SK-MEL-5 (cell line): ENCODE measurements at places on chromosomes 16 and 17.

- no peak for DNase-seq
Measured at GRCh38 chr17:38550661-38551060, 55.1 kb downstream of the SRCIN1 start.

DNA sequence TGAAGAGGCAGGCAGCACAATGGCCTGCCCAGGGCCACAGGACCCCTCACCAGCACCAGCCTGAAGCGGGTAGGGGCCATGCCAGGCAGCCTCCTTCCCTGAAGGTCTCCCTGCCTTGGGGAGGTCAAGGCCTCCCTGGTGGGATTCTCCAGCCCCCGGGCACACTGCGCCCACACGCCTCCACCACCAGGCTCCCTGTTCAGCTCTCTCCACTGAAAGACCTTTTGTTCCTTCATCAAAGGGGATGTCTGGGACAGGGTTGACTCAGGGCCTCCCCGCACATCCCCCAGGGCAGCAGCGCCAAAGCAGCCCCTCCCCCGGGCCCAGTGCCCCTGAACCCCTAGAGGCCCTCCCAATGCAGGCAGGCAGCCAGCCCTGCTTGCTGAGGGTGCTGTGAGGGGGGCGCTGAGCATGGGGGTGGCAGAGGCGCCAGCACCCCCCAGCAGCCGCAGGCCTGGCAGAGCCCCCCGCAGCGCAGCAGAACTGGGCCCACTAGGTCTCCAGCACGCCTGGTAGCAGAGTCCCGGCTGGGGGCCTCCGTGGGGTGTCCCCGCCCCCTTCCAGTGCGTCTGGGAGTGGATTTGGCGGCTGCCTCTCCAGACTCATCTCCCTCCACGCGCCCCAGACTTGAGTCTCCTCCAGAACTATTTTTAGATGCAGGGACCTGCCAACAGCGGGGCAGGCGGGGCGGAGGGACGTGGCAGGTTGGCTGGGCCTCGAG lies 13.1 kb downstream of the BCAR1 start:
- DNase-seq = peak; percentile 50

- no peak for DNase-seq
Measured at GRCh38 chr17:34222722-34223497, 32.2 kb upstream of the CCL2 start.

- no peak for DNase-seq
Measured at GRCh38 chr16:49419006-49419405, 45.4 kb downstream of the C16orf78 start.

DNA sequence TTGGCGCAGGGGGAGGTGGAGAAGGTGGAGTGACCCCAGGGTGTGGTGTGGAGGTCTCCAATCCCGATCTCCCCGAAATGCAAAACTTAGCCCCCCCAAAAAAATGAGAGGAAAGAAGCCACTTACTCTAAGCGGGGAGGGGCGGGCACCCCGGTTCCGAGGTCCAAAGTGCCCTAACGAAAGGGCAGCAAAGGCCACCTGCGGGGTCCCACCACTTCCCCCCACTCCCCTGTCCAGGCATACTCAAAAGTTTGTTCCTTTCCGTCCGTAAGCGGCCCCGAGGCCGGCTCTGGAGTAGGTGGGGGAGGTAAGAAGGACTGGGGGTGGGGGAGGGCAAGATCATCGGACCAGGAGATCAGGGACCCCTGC lies 1.1 kb downstream of the TOX3 start:
- no peak for DNase-seq

DNA sequence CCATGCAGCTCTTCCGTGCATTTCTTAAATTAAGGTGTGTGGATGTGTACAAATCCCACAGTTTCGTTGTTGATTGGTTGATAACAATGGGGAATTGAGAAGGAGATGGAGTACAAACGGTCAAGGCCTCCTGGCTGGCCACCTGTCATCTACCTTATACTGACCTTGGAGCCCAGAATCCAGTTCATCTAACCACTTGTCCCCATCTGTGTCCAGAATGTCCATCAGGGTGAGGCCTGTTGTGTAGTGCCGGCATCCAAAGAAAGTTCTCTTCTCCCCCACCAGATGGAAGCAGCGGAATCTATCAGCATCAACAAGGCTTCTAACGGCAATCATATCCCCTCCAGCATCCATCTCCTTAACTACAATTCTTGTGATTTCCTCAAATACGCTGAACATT lies 1.5 kb downstream of the GSDMB start:
- DNase-seq = peak; percentile 42

DNA sequence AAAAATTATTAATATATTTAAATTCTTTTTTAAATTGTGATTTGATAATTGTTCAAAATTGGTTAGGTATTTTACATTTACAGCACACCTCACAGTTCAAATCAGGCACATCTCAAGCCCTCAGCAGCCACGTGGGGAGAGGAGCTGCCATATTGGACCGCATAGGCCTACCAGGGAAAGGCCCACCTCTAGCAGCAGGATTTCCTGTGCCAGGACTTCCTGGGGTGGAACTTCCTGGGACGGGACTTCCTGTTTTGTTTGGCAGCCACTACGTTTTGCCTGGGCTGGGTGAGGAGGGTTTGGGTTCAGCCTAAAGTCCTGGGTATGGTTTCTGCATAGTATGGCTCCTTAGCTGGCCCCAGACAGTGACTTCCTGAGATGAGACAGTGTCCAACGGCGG lies 298.5 kb upstream of the FOXF1 start:
- peak; percentile 1 for DNase-seq

- no peak for DNase-seq
Measured at GRCh38 chr17:10208604-10209193, 10.3 kb upstream of the GAS7 start.

DNA sequence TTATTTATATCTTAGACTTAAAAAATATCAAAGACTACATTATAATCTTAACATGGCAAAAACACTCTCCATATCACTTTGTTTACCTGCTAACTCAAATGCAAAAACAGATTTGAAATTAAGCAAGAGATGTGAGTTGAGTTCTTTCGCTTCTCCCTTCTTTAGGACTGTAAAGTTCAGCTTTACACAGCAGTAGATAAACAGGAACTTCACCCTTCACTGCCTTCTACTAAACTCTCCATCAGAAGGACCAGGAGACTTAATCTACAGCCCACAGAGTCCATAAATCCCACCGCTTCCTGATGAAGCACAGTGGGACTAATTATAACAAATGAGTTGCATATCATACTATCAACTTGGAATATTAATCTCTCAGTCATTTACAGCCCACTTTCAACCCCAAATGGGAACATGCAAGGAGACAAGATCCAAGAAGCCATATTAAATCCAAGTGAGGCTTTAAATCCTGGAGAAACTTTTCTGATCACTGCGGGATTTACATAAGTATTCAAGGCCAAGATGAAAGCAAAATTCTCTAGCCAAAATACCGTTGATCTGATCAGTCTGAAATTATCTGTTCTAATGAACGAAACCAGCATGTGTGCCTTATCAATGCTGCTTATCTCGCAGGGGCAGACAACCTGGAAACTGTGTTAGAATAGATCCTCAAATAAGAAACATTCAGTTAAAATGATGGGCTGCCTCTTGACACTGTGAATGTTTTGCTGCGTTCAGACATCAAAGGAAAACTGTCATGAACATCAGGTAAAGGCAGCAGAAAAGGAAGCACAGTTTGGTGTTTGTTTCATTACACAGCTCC lies 1.6 kb downstream of the AMFR start:
- DNase-seq = no peak

- no peak for DNase-seq
Measured at GRCh38 chr16:88930716-88931115, 46.3 kb downstream of the CBFA2T3 start.

- DNase-seq = no peak
Measured at GRCh38 chr17:77723909-77724875, 234.3 kb upstream of the TNRC6C start.

DNA sequence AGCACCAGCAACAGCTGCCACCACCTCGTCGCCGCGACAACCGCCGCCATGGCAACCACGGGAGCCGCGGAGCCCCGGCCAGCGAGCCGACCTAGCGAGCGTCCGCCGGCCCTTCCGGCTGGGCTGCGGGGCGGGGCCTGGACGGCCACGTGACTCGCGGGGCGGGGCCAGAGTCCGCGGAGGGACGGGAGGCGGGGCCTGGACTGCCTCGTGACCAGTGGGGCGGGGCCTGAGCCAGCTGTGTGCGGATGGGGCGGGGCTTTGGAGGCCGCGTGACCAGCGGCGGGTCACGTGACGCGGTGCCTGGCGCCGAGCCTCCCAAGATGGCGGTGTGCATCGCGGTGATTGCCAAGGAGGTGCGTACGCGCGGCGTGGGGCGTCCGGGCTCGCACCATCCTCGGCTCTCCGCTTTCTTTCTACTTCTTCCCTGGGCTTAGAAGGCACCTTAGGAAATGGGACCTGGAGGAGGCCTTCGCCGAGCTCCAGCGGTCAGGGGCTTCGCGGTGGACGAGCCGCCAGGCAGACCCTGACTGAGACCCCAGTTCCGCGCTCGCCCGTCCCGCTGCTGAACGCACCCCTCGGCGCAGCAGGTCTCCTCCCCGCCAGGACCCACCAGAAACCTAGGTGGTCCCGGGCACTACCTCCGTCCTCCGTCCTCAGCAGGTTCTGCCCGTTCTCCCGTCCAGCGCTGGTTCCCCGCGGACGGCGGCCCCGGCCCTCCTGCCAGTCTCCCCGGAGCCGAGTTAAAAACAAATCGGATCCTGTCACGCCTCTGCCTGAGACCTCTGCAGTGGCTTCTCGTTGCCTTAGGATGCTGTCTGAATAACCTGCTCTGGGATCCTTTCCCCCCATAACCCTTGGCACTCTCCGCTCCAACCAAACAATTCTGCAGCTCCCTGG lies at the start of the genes GALNS and TRAPPC2L:
GALNS (minus strand) TSS at position 120 of the 900 bp plus-strand sequence; CDS start at position 50, 70 bp downstream.
TRAPPC2L (plus strand) TSS at position 300 of the 900 bp plus-strand sequence; CDS start at position 324, 24 bp downstream.
- peak; percentile 90 for DNase-seq

GRCh38 chr16:72884037-72884436 lies 163.9 kb downstream of the ZFHX3 start:
- no peak for DNase-seq

DNA sequence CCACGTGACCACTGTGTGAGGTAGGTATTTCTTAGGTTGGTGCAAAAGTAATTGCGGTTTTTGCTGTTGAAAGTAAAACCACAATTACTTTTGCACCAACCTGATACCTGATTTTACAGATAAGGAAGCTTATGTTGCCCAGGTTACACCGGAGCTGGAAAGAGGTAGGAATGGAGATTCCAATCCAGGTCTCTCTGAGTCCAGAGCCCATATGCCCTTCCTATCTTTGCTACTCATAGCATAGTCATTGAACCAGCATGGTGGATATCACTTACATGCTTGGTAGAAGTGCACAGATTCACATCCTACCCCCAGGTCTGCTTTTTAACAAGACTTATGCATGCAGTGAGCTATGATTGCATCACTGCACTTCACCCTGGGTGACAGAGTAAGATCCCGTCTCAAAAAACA lies 61.8 kb downstream of the ARSG start:
- no peak for DNase-seq

DNA sequence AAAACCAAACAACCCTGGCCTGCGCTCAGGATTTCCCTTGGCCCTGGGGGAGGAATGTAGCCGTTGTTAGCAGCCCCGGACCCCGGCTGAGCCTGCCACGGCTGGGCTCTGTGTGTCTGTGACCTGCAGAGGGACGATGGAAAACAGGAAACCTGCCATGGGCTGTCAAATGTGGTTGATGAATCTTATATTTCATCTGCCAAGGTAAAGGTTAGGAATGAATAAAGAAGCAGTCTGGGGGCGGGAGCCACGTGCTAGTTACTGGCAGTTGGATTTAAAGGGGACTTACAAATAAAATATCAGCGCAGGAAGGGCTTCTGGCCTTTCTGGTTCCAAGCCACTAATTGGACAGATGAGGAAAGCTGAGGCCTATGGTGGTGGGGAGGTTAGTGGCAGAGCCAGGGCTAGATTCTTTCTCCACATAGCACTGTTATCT lies at the start of gene KRT23:
KRT23 (minus strand) TSS at position 263 of the 436 bp plus-strand sequence. CDS start 1,043 bp downstream, outside the sequence.
- no peak for DNase-seq

DNA sequence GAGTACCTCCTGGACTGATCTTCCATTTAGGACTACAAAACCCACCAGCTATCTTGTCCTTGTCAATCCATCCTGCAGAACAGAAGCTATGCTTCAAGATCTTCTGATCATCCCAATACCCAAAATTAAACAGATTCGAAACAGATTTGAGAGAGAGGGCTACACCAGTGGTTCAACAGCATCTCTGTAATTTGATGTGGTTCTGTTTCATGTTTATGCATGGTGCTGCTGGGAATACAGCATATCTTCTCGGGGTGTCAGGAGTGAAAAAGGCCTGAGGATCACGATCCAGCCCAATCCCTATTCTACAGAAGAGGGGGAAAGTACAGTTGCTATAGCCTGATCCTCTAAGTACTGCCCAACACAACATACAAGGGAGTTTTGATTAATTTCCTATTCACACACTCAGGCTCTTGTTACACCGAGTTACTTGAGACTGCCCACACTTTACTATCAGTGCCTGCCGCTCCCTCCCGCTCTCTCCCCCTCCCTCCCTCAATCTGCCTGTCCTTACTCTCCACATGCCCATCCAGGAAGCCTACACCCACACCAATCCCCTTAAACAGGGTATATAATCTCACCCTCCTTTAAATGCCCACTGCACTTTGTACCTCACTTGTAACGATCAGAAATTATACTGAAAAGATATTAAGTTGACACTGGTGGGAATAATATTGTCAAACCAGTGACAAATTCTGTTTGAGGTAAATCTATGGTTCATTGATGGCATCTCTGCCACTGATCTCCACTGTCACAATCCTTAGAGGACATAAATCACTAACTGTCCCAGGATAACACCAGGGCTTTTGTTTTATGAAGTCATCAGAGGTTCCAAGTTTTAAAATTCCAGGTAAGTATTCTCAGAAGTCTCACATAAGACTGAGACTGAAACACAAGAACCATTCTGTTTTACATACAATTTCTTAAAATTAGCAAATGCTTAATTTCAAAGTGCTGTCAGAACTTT lies 89.3 kb upstream of the PLEKHM1 start:
- no peak for DNase-seq
